ENCODE measurements at places on chromosomes 11 and 22.

GRCh38 chr11:35045236-35045820, 93.6 kb upstream of the CD44 start:
- DNase-seq = peak; percentile 64

- DNase-seq = peak; percentile 91
These were observed at the start of gene MAJIN for GRCh38 chr11:64971421-64972233. Gene MAJIN (minus strand): TSS chr11:64972108. CDS start chr11:64959405, 12,703 bp downstream.

- peak; percentile 85 for DNase-seq
These were observed 100.5 kb downstream of the ZBTB16 start for GRCh38 chr11:114159802-114160632.

- DNase-seq = no peak
These were observed 42.2 kb downstream of the TMEM123 start for GRCh38 chr11:102410382-102410784.

DNA sequence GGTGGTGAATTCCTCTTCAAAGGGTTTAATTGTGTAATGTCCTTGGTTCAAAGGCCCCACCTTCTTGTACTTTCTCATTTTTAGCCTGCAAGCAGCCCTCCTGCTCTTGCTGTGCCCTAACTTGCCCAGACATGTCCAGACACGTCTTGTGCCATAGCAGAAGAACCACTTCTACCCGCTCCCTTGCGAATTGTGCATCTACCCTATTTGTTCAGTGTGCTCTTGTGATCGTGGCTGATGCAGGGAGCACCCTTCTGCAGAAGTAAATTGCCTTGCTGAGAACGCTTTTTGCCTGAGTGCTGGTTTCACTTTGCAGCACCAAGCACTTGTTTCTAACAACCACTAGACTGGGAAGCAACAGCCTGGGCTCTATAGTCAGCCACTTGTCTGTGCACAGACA, 249.4 kb downstream of the SBF2 start:
- no peak for DNase-seq

DNA sequence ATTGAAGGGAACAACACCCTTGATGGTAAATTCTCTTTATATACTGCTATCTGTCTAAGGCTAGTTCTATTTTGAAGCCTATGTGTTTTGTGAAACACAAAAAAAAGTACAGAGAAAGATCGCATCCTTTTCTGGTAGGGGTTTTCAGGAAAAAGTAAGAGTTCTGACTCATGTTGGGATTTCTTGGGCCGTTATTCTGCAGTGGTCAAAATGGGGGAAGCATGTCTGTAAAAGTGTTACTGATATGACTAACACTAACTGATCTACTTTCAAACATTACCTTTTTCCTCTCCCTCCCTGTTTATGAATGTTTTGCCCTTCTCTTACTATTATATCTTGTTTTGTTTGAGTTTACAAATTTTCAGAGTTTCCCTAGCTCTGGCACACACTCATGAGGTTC, 53.9 kb downstream of the CTNND1 start:
- DNase-seq = no peak

DNA sequence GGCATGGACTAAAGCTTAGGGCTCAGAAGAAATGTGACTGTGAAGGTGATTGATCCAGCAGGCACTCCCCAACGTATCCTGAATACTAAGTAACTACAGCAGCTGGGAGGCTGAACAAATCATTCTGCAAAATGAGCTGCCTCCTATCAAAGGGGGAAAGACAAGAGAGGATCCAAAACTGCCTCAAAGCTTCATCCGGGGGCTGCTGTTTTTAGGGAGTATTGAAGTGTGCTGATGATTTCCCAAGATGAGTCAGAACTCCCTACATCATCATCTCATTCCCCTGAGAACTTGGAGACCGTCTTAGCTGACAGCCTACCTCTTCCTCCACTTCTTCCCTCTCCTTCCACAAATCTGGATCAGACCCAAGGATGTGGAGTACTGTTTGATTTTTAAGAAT, 108.4 kb upstream of the GRAMD1B start:
- no peak for DNase-seq

DNA sequence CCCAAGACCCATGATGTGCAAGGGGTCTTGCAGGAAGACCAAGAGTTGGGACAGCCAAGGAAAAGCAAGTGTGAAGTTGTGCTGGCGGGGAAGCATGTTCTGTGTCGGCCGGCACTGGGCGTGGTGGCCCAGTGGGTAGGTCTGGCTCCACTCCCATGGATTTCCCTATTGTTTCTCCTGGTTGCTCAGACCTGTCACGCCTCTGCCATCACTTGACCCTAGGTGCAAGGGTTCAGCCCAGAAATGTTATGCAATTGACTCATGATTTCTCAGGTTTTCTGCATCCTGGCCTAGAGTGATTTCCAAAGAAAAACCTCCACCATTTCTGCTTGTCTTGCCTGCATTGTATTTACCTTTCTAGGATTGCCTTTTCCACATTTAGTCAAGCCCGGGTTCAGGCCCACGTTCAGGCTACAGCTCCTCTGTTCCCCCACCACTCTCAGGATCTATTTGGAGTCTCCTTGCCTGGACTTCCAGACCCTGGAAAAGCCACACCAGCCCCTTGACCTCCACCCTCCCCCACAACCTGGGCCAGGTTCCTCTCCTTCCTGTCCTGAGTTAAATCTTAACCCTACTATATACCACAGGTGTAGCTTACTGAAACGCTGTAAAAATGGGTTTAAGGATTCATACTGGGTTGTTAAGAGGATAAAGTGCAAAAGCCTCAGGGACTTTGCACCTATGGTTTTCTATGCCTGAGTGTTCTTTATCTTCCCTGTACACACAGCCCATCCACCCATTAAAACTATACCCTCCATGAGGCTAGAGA, 17.5 kb upstream of the FOLR1 start:
- DNase-seq = no peak

DNA sequence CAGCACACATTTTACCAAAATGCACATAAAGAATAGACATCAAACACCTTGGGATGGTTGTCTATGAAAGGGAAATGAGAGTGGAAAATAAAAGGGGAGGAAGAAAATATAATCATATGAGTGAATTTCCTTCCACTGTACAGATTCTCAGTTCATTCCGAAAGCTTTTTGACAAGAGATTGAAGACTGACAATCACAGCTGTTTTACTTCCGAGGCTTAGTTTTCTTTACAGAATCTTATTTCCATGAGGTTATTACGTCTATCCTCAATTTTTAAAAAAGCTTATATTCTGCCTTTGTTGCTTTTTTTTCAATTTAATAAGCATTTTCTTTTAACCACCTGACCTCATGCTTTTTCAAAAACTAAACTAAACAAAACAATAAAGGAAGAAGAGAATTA, 12.8 kb upstream of the NNMT start:
- no peak for DNase-seq

GRCh38 chr11:115522302-115522701, 18.1 kb upstream of the CADM1 start:
- no peak for DNase-seq

DNA sequence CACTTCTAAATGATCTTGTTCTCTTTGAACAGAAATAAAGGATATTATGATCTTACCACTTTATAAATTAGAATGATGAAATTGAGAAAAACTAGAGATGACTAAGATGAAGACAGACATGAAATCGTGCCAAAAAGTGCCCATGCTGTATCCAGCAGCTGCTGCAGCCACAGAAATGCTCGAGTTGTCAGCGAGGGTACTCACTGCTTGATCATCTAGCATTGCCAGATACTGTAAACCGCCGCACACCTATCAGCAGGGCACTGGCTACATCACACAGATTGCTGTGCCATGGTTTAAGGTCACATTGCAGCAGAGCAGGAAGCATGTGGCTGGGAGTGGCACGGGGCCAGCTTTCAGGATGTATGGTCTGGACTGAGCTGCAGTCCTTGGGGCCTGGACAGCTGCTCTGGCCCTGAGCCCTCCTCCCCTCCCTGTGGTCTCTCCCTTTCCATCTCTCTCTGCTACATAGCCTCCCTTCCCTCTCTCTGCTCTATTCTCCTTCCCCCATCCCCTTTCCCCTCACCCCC, 51.0 kb upstream of the SEPTIN5 start:
- DNase-seq = no peak

DNA sequence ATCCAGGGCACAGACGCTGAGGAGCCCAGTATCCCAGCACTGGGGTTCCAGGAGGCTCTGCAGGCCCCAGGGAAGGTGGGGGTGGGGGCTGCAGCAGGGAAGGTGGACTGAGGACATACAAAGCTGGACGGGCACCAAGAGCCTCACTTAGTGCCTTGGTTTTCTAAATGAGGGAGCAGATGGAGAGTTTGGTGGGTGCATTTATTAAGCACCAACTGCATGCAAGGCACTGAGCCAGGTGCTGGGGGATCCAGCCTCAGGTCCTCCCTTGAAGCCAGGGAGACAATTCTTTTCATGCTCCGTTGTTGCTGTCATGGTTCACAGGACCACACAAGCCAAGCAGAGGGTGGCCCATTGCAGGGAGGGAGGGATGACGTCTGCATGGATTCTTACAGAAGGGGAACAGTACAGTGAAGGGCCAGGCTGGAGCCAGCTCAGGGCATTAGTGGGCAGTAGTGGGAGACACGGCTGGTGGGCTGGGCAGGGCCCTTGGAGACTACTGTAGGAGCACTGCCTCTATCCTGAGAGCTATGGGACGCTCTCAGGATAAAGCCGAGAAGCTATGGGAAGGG, 65.0 kb downstream of the MACROD1 start:
- no peak for DNase-seq

DNA sequence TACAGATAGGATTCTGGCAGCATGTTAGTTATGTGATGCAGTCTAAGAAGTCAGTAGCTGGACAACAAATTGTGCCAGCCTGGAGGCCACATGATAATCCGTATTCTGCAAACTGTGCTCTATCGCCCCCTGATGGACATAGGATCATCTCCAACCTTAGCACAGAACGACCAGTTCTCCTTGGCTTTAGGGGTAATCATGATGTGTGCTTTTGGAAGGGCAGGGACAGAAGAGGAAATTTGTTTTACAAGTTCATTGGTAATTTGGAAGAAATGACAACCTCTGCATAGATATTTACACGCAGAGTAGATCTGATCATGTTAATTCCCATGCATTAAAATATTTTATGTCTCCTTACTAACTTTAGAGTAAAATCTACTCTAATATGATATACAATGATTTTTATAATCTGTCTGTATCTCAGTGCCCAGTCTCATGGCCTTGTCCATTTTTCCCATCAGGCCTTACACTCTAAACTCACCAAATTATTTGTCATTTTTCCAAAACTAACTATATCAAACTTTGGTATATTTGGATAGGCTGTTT, 12.1 kb downstream of the OR10D3 start:
- peak; percentile 8 for DNase-seq

- DNase-seq = no peak
These were observed 17.8 kb upstream of the XBP1 start for GRCh38 chr22:28817919-28818859.

- DNase-seq = no peak
These were observed 40.8 kb downstream of the MAP6 start for GRCh38 chr11:75627906-75628668.

DNA sequence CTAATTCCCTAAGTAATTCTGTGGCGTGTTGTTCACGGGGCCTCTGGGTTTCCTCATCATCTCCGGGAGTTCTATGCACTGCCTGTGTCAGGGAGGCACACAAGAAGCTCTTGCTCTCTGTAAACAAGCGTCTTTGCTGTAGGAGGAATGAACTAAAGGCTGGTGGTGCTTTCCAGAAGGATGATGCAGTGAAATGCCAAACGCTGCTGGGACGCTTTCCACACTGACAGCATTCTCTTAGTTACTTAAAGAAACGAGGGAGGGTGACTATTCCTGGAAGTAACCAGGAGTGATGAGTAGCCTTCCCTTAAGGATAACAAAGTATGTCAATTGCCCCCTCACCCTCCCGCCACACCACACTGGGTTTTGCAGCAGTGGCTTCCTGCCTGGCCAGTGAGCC, 38.5 kb upstream of the NUP50 start:
- DNase-seq = no peak

GRCh38 chr22:37206841-37207821, 5.1 kb downstream of the SSTR3 start:
- DNase-seq = no peak

- DNase-seq = no peak
These were observed 22.9 kb upstream of the JAM3 start for GRCh38 chr11:134045799-134046635.

GRCh38 chr11:15937601-15938120, 418.7 kb downstream of the SOX6 start:
- DNase-seq = no peak

DNA sequence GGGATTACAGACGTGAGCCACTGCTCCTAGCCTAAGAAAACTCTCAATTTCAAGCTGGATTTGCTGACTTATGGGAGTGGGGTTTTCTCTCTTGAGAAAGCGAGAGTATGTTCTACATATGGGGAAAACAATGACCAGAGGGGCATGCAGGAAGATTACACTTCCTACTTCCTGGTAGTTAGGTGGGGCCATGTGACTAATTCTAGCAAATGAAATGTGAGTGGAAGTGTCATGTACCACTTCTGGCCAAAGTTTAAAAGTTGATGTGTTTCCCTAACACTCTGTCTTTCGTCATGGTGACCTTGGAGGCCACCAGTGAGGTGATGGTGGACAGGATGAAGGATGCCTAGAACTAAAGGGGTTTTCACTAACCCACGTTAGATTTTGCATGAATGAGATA, 50.5 kb downstream of the PARVG start:
- no peak for DNase-seq

DNA sequence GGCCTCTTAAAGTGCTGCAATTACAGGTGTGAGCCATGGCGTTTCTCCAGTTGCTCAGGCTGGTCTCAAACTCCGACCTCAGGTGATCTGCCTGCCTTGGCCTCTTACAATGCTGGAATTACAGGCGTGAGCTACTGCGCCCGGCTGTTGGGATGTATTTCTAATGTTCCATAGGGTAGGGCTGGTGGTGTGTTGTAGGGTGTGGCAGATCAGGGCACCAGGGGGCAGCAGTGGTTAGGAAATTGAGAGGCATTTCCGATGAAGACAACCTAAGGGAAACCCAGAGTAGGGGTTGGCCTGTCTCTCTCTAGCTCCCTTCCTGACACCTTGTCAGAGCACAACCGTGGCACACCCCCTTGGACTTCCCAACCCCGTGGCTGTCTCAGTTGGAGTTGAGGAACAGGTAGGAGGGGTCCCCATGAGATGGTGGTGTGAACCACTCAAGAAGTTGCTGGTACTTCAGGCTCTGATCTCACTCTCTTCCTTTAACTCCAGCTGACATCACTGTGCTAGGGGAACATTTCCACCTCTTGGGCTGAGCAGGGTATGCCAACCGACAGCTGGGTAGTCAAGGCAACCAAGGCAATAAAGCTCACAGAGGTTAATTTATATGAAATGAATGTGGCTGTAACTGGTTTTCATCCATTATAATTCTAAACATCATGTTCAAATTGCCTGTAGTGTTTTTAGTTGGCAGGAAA, 33.0 kb downstream of the YWHAH start:
- peak; percentile 66 for DNase-seq

GRCh38 chr11:59459916-59460315, 3.2 kb downstream of the OR4D6 start:
- DNase-seq = no peak

GRCh38 chr11:75275581-75275980, 35.0 kb downstream of the TPBGL start:
- peak; percentile 53 for DNase-seq
